Eye (tissue), 1 donor: ENCODE measurements at places on chromosomes 5 and 9.
A peak's percentile ranks its signal among the peaks of the same experiment; 100 is the strongest.

GRCh38 chr5:111563031-111563822 lies 50.9 kb upstream of the STARD4 start:
- no peak for DNase-seq

- DNase-seq: no peak
Observed at GRCh38 chr5:126846344-126846743, 69.4 kb downstream of the LMNB1 start.

DNA sequence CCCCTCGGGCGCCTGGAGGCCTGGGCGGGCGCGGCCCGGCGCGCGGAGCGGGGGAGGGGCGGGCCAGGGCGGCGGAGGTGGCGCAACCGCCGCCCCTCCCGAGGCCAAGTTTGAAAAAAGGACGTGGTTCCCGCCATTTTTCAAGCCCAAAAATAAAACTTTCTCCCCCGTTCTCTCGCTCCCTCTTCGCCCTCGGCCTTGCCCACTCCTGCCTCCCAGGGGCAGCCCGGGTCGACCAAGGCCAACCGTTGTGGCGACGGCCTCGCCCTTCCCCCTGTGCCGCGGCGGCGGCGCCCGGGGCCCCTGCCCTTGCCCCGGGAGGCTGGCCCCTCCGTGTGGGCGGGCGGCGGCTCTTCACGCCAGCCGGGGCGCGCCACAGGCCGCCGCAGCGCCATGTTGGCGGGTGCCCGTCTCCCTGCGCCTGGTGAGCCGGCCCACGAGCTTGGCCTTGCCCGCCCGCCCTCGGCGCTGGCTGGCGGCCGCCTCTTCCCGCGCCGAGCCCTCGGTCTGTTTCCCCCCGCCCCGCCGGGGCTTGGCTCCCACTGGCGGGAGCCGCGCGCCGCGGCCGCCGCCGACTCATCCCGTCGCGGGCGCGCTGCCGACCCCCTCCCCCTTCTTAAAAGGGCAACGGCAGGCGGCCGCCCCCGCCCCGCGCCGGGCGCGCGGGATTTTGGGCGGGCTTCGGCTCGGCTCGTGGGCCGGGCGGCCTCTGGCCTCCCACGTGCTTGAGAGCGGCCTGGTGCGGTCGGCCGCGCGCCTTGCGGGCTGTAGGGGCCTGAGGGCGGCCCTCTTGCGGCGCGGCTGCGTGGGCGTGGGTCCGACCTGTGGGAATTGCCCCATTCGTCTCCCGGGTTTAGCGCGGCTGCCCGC lies 1.3 kb downstream of the ANP32B start:
- DNase-seq: peak; percentile 90

- no peak for DNase-seq
Observed at GRCh38 chr5:100546001-100546400, 10.8 kb downstream of the FAM174A start.

DNA sequence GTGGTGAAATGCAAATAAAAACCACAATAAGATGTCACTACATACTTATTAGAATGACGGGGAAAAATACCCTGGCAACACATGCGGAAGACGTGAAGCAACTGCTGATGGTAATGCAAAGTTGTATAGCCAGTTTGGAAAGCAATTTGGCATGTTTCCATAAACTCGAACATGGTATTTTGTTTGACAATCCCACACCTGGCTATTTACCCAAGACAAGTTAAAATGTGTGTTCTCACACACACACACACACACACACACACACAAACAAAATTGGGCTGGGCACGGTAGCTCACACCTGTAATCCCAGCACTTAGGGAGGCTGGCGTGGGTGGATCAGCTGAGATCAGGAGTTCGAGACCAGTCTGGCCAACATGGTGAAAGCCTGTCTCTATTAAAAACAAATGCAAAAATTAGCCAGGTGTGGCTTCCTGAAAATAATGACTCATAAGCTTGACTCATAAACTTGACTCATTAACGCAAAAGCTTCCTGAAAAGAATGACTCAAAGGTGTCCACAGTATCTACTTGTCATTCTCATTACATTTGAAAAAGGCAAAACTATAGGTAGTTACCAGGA lies 456.5 kb downstream of the CDH18 start:
- DNase-seq: peak; percentile 5

- peak; percentile 21 for DNase-seq
Observed at GRCh38 chr9:72203205-72203803, 54.1 kb downstream of the GDA start.

DNA sequence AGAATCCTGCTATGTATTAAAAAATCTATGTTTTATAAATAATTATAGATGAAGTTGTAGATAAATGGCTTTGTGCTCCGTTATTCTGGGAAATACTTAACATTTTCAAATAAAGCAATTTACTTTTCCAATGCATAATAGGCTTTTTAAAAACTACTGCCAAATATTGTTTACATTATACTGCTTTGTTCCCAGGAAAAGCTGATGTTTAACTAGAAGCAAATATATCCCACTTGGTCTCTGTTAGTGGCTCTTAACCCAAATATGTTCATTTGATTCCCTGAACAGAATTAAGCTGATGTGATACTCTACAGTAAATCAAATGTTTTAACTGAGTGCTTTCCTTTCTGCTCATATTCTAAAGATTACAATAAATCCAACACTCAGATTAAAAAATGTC lies 326.3 kb downstream of the SLCO4C1 start:
- no peak for DNase-seq

- DNase-seq: no peak
Observed at GRCh38 chr9:121641224-121641611, 10.2 kb upstream of the DAB2IP start.

DNA sequence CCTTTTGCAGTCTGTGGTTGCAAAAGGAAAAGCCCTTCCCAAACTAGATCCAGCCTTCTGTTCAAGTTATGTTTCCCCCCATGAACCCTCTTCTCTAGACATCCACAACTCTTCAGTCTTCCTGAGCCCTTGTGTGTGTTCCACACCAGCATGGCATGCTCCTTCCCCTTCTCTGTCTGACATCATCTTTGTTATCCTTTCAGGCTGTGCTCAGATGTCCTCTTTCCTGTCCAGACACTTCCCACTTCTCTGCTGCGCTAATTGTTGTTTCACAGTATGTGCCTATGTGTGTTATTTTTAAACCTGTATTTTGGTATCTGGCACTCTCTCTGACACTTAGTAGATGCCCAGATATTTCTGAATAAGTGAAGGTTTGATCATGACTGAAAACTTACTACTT lies 38.2 kb downstream of the FOCAD start:
- DNase-seq: no peak

DNA sequence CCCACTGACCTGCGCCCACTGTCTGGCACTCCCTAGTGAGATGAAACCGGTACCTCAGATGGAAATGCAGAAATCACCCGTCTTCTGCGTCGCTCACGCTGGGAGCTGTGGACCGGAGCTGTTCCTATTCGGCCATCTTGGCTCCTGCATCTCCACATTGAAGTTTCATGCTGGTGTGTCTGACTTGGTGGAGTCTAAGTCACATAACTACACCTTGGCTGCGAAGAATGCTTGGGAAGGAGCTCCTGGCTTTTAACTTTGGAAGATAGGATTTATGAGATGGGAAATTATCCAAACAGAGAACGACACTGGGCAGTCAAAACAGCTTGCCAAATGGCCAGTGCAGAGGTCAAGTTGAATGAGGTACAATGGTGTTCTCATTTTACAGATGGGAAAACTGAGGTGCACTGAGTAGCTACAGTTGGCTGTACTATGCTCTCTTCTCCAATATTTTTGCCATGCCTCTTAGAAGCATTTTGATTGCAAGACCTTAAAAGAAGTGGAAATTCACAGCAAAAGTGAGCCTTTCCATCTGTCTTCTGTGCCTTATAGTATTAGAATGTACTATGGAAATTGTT lies 36.7 kb downstream of the CCDC192 start:
- DNase-seq: no peak

GRCh38 chr9:129316281-129317030 lies 138.4 kb upstream of the IER5L start:
- DNase-seq: no peak

DNA sequence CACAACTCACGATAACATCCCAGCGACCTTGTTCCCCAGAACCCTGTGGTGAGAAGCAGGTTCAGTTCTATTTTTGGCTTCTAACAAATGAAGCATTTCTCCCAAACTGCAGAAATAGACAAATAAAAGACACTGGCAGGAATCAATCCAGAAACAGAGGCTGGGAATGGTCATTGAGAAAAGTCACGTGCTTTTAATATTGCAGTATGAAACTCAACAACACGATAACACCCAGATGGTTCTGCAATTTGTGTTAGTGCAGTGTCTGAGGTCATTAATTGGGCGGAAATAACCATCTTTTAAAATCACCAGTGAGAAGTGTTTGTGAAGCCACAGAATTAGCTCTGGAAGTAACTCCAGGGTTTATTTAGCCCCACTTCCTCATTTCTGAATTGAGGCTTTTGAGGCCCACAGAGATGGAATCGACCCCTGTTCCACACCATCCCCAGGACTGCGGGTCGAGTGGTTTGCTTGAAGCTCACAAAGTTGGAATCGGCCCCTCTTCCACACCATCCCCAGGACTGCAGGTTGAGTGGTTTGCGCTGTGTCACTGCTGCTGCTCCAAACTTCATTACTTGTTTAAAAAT lies 164.7 kb upstream of the IRX4 start:
- DNase-seq: no peak

DNA sequence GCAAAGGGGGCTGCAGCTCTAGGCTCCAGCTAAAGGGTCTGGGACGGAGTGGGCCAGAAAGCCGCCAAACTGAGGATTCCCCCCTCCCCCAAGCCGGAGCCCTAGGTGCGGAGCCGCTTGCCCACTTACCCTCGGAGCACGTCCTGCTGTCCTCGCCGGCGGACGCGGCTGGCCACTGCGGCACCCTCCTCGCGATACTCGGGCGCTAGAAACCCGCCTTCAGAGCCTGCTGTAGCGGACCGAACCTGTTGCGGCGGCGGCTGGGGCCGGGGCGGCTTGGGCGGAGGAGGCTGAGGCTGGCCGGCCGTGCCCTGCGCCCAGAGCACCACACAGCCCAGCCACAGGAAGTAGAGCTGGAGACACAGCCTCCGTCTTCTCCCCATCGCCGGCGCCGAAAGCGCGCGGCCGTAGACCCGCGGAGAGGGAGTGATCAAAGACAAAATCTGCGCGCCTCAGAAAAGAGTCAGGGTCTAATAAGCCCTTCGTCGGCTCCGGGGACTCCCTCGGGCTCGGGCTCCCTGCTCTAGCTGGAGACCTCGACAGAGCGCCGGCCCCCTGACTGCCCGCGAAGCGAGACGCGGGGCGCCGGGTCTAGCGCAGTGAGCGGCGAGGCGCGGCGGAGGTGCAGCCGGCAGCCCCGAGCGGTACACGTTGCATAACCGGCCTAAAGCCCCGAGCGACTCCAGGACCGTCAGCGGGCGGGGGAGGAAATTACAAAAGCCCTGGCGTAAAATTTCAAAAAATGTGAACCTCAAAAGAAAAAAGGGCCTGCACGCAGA lies 635 bp downstream of the FBN2 start:
- DNase-seq: peak; percentile 89

DNA sequence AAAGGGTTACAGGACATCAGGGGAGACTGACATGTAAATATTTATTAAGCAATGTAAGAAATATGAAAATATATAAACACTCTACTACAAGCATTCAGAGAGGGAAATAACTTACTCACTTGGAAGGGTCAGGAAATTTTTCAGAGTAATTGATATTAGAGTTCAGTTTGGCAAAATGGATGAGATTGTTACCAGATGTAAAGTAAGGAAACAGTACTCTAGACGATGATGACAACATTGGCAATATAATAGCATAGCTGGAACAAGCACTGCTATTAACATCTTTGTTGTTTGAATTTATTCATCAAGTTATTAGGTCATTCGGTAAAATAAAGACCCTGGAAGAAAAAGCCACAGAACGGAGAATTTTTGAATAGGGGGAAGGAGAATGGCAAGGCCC lies 49.1 kb downstream of the GNA14 start:
- peak; percentile 52 for DNase-seq

DNA sequence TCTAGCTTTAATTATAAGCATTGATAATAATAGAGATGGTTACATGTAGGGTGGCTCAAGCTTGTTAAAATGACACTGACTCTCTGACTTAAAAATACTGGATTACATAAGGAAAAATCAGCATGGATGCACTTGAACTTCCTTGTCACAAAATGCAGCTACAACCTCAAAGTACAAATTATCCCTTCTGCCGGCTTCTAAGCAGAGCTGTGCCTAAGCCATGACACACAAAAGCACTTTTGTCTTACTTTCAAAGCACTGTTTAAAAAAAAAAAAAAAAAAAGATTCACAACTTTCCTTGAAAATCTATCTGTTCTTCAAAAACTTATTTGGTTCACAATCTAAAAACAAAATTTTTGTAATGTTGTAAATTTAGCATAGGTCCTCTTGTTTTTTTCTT lies 36.4 kb upstream of the ZFAND5 start:
- DNase-seq: no peak

DNA sequence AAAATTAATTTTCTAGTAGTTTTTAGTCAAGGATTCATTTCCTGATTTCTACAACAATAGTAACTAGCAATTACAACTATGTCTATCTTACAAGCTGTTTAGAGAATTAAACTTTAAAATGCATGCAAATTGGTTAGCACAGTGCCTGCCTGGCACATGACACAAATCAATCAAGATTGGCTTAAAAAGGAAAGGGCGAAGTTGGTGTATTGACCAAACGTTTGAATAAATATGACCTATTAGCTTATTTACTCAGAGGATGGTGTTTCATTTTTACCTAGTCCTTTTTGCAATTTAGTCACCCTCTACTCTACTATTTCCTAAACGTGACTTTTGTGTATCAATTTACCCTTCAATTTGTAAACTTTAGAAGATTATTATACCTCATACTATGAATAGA lies 83.5 kb downstream of the GDA start:
- DNase-seq: no peak

GRCh38 chr5:14440582-14441431 lies 140.8 kb upstream of the OTULINL start:
- DNase-seq: peak; percentile 98

- peak; percentile 62 for DNase-seq
Observed at GRCh38 chr9:34590381-34591247, 1.1 kb upstream of the CNTFR start.

GRCh38 chr5:113186061-113186460 lies 209.5 kb downstream of the DCP2 start:
- DNase-seq: no peak
